Stimulated activated naive CD4-positive, alpha-beta T cell treated with Interleukin-2 at 50 U/mL for 16 hours (primary cell): ENCODE measurements at places on chromosomes 12 and 14.
A peak's percentile ranks its signal among the peaks of the same experiment; 100 is the strongest.

DNA sequence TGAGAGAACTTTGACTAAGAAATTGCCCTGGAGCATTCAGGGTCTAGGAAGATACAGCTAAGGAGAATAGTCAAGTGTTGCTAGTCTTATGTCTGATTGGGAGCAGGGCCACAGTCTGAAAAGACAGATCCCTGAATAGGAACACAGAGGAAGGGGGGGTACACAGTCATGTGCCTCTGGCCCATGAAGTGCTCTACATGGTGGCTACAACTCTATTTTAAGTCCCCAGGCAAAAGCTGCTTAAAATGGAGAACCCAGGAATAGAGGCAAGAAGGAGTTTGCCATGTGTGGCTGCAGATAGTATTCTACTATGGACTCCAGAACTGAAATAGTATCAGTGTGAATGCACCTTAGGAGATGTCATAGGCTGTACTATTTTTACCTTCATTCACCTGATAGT lies 118.0 kb upstream of the NPAS3 start:
- DNase-seq, result no peak

DNA sequence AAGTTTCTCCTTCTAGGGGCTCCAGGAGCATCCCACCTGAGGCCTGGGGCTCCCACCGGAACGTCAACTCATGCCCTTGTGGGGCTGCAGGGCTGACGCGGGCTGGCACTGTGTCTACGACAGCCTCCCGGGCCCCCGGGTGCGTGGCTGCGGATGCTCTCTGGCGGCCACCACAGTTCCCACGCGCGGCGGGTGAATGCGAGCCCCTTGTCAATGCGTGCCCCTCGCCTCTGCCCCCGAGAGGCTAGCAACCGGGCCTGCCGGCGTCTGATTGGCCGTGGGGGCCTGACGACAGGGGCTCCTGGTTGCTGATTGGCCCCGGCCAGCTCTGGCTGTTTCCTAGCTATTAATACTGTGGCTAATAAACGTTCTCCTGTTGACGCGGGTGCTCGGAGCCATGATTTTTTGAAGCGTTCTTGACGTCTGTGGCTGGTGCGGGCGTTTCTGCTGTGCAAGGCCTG lies 1.8 kb upstream of the MEG3 start:
- DNase-seq, result no peak

DNA sequence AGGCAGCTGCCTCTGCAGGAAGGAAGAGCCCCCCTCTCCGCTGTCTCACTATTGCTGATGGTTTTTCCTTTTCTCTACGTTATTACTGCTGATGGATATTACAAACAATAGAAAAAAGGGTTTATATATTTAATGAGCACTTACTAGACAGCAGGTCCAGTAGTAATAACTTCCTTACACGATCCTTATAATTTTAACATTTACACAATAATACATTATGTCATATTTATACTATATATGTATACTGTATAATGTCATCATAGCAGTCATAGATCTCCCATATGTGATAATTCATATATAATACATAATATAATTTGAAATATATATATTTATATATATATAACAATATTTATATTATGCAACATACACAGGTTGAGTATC lies 92.4 kb downstream of the KSR2 start:
- DNase-seq, result no peak

GRCh38 chr14:87185961-87186560 lies 806.9 kb downstream of the GALC start:
- no peak for DNase-seq

DNA sequence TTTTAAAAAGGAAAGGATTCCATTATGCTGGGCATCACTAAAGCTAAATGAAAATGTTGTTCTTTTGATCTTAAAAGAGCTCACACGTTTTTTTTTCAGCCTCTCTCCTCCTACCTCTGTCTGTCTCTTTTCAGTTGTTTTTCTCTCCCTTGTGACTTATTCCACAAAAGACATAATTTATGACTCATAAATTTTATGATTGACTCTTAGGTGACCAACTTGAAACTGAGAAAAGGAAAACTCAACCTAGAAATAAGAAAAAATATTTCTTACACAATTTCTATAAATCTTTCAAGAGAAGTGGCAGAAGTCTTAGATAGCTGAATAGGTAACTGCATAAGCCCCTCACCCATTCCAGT lies 227.7 kb upstream of the DDHD1 start:
- no peak for DNase-seq

DNA sequence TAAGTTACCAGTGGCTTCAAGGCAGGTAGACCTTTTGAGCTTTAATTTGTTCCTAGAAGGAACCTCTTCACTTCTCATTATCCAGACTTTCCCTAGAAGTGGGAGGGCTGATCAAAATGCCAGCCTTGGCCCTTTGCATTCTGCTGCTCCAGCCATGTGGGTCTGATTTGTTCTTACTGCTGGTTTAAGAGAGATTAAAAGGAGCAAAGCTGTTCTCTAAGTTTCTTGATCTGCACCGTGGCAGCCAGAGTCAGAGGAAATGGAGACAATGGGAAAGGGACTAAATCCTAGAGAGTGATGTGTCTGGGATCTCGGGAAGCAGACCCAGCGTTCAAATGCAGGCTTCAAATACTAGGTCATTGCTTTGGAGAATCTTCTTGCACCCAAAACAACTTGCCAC lies 759.7 kb downstream of the DIO2 start:
- no peak for DNase-seq

DNA sequence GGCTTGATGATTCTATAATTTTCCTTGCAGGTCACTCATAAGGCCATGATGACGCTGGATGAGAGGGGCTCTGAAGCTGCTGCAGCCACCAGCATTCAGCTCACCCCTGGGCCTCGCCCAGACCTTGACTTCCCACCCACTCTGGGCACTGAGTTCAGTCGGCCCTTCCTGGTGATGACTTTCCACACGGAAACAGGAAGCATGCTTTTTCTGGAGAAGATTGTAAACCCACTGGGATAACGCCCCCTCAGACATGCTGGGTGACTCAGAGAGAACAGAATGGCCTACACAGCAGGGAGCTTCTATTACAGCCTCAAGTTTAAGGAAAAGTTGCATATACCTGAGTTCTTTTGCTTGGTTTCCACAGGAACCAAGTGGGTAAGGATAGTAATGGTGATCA lies 34.3 kb downstream of the SERPINA3 start:
- no peak for DNase-seq

GRCh38 chr14:77133720-77134338 lies 7.8 kb downstream of the ZDHHC22 start:
- peak; percentile 21 for DNase-seq
